SJSA1 (cell line): ENCODE measurements at places on chromosomes 2 and 18. TPM values are rescaled to one million over a fixed set of nuclear protein-coding genes. Genes with fewer than 3 reads are reported as not detected.

GRCh38 chr2:47039913-47040562 lies 115.1 kb downstream of the STPG4 start:
- no peak for DNase-seq

DNA sequence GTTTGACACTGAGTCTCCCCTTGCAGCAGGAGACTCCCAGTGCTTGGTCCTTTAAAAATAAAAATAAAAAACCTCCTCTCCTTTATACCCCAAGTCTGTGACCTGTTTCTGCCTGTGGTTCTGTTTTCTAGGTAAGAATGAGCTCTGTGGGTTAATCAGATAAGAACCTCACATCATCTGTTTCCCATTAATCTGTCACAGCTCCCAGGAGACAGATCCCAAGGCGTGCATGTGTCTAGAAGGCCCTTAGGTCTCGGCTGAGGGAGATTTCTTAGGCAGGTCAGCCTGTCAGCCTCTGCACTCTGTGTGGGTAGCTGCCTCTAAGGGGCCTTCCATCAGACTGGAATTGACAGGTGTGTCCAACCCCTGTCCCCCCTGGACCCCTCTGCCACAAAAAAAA lies 80.7 kb downstream of the FHOD3 start:
- no peak for DNase-seq

GRCh38 chr2:117553448-117553847 lies 261.0 kb upstream of the DDX18 start:
- no peak for DNase-seq

DNA sequence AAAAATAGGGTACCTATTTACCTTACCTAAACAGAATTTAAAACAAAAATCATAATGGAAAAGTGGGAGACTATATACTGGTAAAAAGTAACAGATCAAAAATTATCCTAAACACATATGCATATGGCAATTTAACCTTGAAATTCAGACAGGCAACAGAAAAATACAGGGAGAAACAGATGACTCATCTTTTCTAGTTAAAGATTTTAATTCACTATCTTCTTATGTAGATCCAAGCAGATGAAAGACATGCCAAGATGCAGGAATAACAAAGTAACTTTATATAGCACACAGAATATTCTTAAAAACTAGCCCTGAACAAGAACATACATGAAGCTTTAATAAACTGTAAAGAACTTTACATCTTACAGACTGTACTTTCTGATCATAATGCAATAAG lies 30.9 kb downstream of the PRPF40A start:
- DNase-seq = no peak

- DNase-seq = no peak
Measured at GRCh38 chr2:35858216-35858615, 497.4 kb upstream of the CRIM1 start.

DNA sequence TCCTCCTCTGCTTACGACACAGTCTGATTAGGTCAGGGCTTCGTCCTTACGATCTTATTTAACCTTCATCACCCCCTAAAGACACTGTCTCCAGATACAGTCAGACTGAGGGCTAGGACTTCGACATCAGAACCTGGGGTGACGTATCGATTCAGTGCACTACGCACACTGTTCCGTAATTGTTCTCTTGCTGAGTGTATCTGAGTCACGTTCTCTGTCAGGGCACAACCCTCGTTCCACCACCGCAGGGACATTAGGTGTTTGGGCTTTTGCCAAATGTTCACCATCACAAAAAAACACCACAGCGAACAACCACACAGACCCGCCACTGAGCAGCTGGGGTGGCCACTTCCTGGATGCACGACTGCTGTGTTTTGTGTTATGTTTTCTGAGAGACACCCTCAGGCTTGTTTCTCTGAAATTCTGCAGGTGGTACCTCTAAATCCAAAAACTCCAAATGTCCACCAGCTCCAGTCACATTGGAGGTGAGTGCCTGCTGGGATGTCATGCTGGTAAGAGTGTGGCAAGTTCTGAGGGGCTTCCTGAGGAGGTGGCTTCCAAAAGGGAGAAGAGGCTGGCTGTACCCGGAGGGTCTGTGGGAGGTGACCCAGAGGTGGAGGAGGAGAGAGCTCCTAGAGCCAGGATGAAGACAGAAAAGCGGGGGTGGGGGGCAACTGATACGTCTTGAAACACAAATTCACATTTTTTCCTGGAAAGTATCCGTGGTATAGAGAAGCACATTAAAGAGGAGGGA lies 66.6 kb downstream of the ADNP2 start:
- DNase-seq = no peak

AGPS gene
- total RNA-seq = 112 and 124 TPM in 2 replicates

ASB18 gene
- total RNA-seq = 1.1 TPM in 1 of 2 replicates, not detected in the other
